Activated CD4-positive, alpha-beta T cell treated with anti-CD3 and anti-CD28 coated beads, Interleukin-2, amount 10 ng/mL, durations not matched to agents 24 days and 14 days (primary cell): ENCODE measurements at places on chromosomes 16 and 17. TPM values are rescaled to one million over a fixed set of nuclear protein-coding genes. Genes with fewer than 3 reads are reported as not detected.
A peak's percentile ranks its signal among the peaks of the same experiment; 100 is the strongest.

GRCh38 chr17:61420052-61420451 lies 20.4 kb downstream of the TBX2 start:
- no peak overlapping the region for H3K27ac ChIP-seq
- DNase-seq, result no peak
- no peaks in the 10 kb centered on the region for H3K4me1 ChIP-seq
- peaks cover 46% of the 10 kb centered on the region for H3K27me3 ChIP-seq
- no peak overlapping the region for H3K4me3 ChIP-seq
- H3K36me3 ChIP-seq, result no peaks in the 10 kb centered on the region

GRCh38 chr17:78672005-78672404 lies 94.8 kb upstream of the DNAH17 start:
- no peak for DNase-seq
- H3K4me1 ChIP-seq, result peaks cover 10% of the 10 kb centered on the region
- H3K27me3 ChIP-seq, result no peaks in the 10 kb centered on the region
- H3K4me3 ChIP-seq, result no peak overlapping the region
- no peak overlapping the region for H3K27ac ChIP-seq

- peaks cover 14% of the 10 kb centered on the region for H3K36me3 ChIP-seq
- DNase-seq, result no peak
- H3K4me3 ChIP-seq, result no peak overlapping the region
- H3K27me3 ChIP-seq, result no peaks in the 10 kb centered on the region
Observed at GRCh38 chr17:43134774-43135453, 9.8 kb upstream of the BRCA1 start.

- peaks cover 7% of the 10 kb centered on the region for H3K27me3 ChIP-seq
- peak overlapping the region; percentile 38 for H3K27ac ChIP-seq
- H3K4me3 ChIP-seq, result peak overlapping the region; percentile 17
Observed at GRCh38 chr16:49462362-49462988, 88.9 kb downstream of the C16orf78 start.

- no peaks in the 10 kb centered on the region for H3K27me3 ChIP-seq
- no peaks in the 10 kb centered on the region for H3K36me3 ChIP-seq
- H3K27ac ChIP-seq, result no peak overlapping the region
- peak; percentile 74 for DNase-seq
- no peak overlapping the region for H3K4me3 ChIP-seq
- peaks cover 22% of the 10 kb centered on the region for H3K4me1 ChIP-seq
Observed at GRCh38 chr17:9291912-9292560, 270.7 kb downstream of the NTN1 start.

DNA sequence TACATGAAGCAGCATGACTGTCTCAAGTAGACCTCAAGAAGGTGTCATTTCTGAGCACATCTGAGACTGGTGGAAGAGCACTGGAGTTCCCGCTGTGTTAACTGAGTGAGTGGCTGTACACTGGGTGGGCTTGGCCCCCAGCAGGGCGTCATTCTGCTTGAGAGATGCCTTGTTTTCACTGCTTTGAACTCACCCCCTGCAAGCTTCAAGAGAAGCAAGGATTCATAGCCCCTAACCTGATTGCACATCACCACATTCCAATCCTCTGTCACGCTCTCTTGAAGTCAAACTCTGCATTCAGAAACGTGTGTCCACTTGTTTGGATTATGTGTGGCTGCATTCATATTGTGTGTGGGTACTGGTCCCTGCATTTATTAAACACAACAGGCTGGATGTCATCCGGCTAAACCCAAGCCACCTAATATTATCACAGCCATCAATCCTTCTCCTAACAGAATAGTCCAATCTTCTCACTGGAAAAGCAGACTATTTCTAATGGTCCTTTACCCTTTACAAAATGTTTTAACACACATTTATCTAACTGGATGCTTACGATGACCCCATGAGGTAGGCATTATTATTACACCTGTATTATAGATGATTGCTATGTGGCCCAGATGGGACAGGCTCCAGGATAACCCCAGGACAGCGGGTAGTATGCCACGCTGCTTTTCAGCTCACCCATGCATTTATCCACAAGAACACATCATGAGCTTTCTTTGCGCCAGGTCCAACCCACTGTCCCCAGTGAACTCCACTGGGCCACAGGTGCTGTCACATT lies 76.3 kb downstream of the USP31 start:
- DNase-seq, result no peak
- H3K36me3 ChIP-seq, result peaks cover 9% of the 10 kb centered on the region
- H3K4me3 ChIP-seq, result no peak overlapping the region
- H3K27me3 ChIP-seq, result no peaks in the 10 kb centered on the region

GRCh38 chr16:52747088-52747595 lies 200.2 kb upstream of the TOX3 start:
- H3K27me3 ChIP-seq, result no peaks in the 10 kb centered on the region
- no peak overlapping the region for H3K27ac ChIP-seq
- no peak for DNase-seq
- H3K4me3 ChIP-seq, result no peak overlapping the region
- no peaks in the 10 kb centered on the region for H3K36me3 ChIP-seq

- no peak overlapping the region for H3K4me3 ChIP-seq
- no peak overlapping the region for H3K27ac ChIP-seq
- peaks cover 22% of the 10 kb centered on the region for H3K4me1 ChIP-seq
- peaks cover 16% of the 10 kb centered on the region for H3K36me3 ChIP-seq
- DNase-seq, result peak; percentile 35
Observed at GRCh38 chr17:6577686-6578263, 21.4 kb upstream of the PITPNM3 start.

DNA sequence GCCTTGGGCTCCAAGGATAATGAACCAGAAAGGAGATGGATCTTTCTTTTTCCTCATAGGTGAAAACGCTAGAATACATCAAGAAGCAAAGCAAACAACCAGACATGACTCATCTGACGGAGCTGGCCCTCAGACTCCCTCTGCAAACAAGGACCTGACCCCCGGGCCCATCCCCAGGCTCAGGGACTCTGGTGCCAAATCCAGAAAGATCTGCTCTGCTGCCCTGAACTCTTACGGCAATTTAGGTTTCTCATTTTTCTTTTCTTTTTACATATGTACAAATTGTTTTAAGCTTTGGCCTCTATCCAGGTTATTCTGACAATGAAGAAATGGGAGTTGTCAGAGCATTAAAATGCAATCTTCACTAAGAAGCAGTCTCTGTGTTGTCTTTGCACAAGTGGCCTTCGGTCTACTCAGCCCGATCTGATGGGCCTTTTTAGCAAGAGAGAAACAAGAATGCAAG lies 17.7 kb downstream of the KNOP1 start:
- no peaks in the 10 kb centered on the region for H3K27me3 ChIP-seq
- peaks cover 57% of the 10 kb centered on the region for H3K36me3 ChIP-seq
- no peak for DNase-seq
- H3K4me1 ChIP-seq, result peaks cover 20% of the 10 kb centered on the region

DNA sequence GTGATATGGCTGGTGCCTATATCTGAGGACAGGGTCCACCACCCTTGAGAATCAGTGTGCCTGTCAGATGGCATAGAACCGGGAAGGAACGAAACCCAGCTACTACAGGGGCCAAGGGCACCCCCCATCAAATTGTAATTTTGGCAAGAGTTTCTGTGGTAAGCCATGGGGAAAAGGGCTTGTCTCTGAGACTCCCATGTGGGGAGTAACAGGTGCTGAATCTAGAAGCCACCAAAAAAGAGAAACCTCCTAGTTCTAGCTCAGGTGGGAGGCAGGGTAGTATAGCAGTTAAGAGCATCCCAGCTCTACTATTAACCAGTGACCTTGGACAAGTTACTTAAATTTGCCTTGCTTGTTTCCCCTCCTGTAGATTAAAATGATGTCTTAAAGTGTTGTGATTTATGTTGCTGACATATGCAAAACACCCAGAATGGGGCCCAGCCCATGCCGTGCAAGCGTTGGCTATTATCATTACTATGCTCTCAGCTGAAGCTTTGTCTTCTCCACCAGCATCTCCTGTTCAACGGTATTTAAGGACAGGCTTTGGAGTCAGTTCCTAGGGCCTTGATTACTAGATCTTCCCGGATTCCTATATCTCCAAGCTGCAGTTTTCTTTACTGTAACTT lies 210.7 kb upstream of the NLRP1 start:
- no peaks in the 10 kb centered on the region for H3K4me1 ChIP-seq
- H3K36me3 ChIP-seq, result no peaks in the 10 kb centered on the region
- H3K27me3 ChIP-seq, result peaks cover 8% of the 10 kb centered on the region
- no peak overlapping the region for H3K27ac ChIP-seq
- no peak for DNase-seq

GRCh38 chr16:75045424-75045823 lies 46.6 kb downstream of the ZNRF1 start:
- peaks cover 25% of the 10 kb centered on the region for H3K36me3 ChIP-seq
- no peak for DNase-seq
- H3K4me1 ChIP-seq, result peaks cover 20% of the 10 kb centered on the region

DNA sequence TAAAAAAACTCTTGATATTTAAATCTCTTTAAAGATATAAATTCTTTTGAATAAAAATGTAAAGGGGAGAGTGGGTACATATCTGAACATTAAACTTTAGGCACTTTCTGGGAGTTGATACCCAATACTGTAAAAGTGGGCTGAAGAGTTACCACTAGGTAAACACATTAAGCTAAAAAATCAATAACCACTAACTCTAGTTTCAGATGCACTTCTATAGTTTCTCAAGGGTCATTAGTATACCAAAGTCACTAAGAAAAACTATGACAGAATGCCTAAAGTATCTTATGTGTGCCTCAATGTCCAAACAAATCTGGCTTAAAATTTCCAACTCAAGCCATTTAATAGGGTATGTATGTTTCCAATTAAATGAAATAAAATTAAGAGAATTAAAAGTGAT lies 13.1 kb upstream of the CFDP1 start:
- no peak overlapping the region for H3K27ac ChIP-seq
- no peak for DNase-seq
- H3K4me1 ChIP-seq, result peaks cover 2% of the 10 kb centered on the region
- no peaks in the 10 kb centered on the region for H3K27me3 ChIP-seq
- H3K36me3 ChIP-seq, result peaks cover 21% of the 10 kb centered on the region
- no peak overlapping the region for H3K4me3 ChIP-seq

DNA sequence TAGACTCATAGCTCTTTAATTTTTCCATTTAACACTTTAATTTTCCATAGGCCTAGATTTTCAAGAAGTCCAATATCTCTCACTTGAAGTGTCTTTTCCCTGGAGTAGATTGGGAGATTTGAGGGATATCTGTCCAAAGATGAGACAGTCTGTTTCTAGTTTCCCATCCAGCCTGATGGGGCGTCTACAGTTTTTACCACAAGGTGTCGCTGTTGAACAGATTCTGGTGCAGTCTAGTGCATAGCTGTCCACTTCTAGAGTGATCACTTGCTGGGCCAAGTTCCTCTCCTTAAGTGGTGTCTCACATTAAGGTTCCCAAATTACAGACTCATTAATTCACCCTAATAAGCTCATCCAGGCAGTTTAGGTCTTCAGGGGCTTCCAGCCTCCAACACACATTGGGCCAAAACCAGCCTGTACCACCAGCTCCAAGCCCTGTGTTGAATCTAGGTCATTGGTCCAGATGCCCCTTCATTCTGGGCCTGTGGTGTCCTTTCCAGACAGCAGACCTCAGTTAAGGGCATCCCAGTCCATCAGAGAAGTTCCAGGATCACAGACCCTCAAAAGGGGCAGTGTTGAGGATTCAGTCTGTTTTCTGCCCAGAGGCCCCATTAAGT lies 9.4 kb downstream of the SNX20 start:
- DNase-seq, result peak; percentile 90
- peaks cover 34% of the 10 kb centered on the region for H3K4me1 ChIP-seq
- H3K27ac ChIP-seq, result peak overlapping the region; percentile 12
- peaks cover 74% of the 10 kb centered on the region for H3K36me3 ChIP-seq
- H3K27me3 ChIP-seq, result no peaks in the 10 kb centered on the region
- H3K4me3 ChIP-seq, result no peak overlapping the region

GRCh38 chr17:75895370-75896155 lies 1.2 kb downstream of the TRIM65 start:
- DNase-seq, result no peak
- H3K27me3 ChIP-seq, result no peaks in the 10 kb centered on the region
- H3K4me3 ChIP-seq, result peak overlapping the region; percentile 94
- H3K36me3 ChIP-seq, result peaks cover 28% of the 10 kb centered on the region

DNA sequence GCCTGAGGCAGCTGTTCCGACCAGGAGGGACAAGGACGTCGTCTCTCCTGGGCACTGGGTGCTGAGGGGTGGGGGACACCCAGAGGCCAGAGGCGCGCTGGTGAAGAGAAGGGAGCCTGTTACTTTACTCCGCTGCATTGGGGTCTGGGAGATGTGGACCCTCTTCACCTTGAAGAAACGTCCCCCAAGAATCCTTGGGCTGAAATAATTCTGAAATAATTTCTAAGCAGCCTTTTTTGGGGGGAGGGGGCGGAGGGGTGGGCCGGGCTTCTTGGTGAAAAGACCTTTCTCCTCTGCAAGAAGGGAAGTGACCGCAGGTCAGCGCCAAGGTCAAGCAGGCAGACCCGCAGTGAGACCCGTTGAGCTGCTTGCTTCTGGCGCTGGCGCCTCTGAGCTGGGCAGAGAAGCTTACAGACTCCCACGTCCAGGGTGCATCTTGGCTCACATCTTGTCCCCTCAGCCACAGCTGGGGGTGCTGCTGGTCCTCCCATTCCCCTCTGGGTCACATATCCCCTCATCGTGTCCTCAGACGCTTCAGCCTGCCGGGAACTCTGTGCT lies 1.1 kb downstream of the SYT17 start:
- peaks cover 29% of the 10 kb centered on the region for H3K27me3 ChIP-seq
- H3K4me3 ChIP-seq, result peak overlapping the region; percentile 4
- DNase-seq, result no peak
- H3K4me1 ChIP-seq, result peaks cover under 1% of the 10 kb centered on the region

DNA sequence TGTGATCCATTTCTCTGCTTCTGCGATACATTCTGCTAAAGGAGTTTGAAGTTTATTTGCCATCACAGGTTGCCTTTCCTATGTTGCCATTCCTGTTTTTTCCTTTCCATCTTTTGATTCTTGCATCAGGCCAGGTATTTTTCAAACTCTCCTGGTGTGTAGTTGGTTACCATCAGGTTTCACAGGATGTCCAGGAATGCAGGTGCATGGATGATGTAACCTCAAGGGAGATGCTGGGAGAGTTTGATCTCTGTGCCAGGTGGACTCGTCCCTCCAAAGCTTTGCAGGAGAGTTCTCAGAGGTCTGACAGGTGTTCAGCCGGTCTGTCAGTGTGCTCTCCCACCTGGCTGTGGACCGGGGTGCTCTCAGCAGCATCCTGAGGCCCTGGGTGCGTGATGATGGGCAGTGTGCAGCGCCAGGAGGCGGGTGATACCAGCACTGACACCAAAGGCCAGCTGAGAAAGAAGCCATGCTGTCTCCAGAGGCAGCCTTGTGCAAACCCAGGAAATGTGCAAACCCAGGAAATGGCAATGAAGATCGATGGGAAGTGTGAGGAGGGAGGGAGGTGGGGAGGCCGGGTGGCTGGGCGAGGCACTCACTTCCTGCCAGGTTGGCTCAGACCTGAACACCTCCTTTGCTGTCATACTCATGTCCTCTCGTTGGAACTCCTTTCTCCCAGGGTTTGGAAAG lies 1.7 kb downstream of the ATP2C2 start:
- no peak for DNase-seq
- no peak overlapping the region for H3K4me3 ChIP-seq
- H3K4me1 ChIP-seq, result peaks cover 13% of the 10 kb centered on the region
- H3K36me3 ChIP-seq, result no peaks in the 10 kb centered on the region
- H3K27ac ChIP-seq, result no peak overlapping the region

GRCh38 chr16:14608111-14608566 lies 21.9 kb downstream of the PARN start:
- no peak for DNase-seq
- peaks cover 41% of the 10 kb centered on the region for H3K36me3 ChIP-seq
- H3K27me3 ChIP-seq, result no peaks in the 10 kb centered on the region
- no peak overlapping the region for H3K27ac ChIP-seq
- H3K4me3 ChIP-seq, result no peak overlapping the region

FAM171A2 gene
- 0.21 and 0.26 TPM in 2 replicates for total RNA-seq

FLCN gene
- 34.1 and 34.7 TPM in 2 replicates for total RNA-seq

TNFSF13 gene
- total RNA-seq, result 2.4 and 3.5 TPM in 2 replicates

PDILT gene
- total RNA-seq, result not detected in 2 replicates

KLHL36 gene
- total RNA-seq, result 36.7 and 36.9 TPM in 2 replicates

TBC1D16 gene
- total RNA-seq, result 1.4 and 1.9 TPM in 2 replicates

SPATA33 gene
- total RNA-seq, result 14.6 and 17.2 TPM in 2 replicates

FAM20A gene
- not detected in 2 replicates for total RNA-seq
